Breast epithelium (tissue), 4 donors: ENCODE measurements at places on chromosomes 12 and 14. TPM values are rescaled to one million over a fixed set of nuclear protein-coding genes. Genes with fewer than 3 reads are reported as not detected.

DNA sequence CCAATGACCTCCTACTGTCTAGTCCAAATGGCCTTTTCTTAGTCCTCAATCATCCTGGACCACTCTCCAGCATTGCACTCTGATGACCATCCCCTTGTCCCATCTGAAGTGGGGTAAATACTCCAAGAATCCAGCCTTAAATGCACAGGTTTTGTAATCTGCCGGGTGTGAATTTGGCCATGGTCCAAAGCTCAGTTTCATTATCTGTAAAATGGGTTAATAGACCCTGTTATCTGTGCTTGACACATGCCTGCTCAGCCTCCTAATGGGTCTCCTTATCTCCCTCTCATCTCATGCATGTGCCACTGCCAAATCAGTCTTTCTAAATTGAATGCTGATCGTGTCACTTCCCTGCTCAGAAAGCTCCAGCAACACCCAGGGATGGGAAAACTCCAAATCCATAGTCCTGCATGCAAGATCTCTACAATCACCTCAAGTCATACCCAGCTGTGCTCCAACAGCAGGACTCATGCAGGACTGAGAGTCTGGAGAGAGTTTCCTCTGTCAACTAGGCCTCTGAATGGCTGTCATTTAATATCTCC is 22.3 kb downstream of the LGR5 start:
- no peak for DNase-seq
- no peaks in the 10 kb centered on the region for H3K36me3 ChIP-seq
- no peaks in the 10 kb centered on the region for H3K4me1 ChIP-seq

DNA sequence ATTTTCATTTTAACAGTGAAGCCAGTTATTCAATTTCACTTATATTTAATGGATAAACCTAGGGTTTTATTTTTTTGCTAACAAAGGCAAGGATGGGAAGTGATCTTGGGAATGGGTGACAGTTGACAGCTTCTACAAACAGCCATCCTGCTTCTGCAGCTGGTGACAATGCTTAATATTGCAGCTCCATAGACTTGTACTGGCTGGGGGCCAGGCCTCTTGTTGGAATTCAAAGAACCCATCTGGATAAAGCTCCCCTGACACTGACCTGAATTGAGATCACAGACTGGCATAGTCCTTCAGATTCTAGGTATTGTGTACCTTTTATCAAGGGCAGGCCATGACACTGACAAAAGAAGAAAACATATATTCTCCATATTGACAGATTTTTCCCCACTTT is 664.6 kb upstream of the FOXG1 start:
- no peaks in the 10 kb centered on the region for H3K27me3 ChIP-seq
- no peaks in the 10 kb centered on the region for H3K4me1 ChIP-seq
- H3K27ac ChIP-seq = no peak overlapping the region
- DNase-seq = no peak
- H3K4me3 ChIP-seq = no peak overlapping the region
- no peaks in the 10 kb centered on the region for H3K36me3 ChIP-seq

DNA sequence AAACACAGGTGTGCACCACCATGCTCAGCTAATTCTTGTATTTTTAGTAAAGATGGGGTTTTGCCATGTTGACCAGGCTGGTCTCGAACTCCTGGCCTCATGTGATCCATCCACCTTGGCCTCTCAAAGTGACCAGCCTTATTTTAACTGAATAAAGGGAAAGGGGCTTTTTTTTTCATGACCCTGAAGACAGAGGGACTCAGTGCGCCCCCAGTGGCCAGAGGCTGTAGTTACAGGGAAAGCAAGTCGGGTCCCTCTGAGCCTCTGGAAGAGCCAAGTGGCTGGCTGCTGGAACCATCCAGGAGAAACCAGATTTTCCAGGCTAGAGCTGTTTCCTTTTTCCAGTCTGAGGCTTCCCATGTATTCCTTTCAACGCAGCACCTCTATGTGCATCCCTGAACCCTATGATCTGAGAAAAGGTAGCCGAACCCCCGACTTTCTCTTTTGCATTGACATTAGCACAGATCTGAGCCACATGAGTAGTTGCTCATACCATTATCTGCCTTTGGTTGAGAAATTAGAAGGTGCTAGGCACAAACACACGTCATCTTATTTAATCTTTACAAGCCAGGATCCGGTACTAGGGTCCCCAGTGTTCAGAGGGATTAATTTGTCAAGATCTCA is 342.7 kb downstream of the CACNA1C start:
- H3K36me3 ChIP-seq = no peaks in the 10 kb centered on the region
- no peaks in the 10 kb centered on the region for H3K27me3 ChIP-seq
- no peak overlapping the region for H3K4me3 ChIP-seq
- DNase-seq = no peak

DNA sequence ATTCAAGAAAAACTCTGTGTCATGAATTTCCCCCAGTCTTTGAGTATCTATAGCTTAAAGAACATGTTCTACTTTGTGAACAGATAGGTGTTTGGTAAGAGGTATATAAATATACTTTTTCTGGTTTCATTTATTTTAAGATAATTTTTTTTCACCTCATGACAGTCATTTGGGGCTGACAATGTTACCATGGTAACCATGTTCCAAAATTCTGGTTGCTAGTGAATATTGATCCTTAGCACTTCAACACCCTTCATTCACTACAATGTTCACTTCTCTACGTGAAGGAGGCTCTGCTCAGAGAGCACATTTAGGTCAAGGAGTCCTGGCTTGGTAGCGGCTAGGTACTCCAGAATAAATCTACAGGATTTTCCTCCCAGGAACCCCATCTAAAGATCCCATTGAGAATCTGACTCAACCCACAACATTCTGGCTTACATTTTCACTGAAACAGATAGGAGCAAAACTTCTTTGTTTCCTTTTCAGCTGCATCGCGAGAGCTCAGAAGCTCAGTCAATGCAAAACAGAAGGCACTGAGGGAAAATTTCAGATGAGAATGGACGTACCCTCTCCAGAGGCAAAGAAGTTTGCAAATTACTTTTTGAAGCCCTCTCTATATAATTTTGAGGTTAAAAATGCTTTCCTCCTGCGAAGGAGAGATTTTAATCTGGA is 93.6 kb downstream of the ARF6 start:
- no peaks in the 10 kb centered on the region for H3K27me3 ChIP-seq
- H3K4me1 ChIP-seq = no peaks in the 10 kb centered on the region
- no peak overlapping the region for H3K4me3 ChIP-seq
- H3K36me3 ChIP-seq = no peaks in the 10 kb centered on the region
- DNase-seq = no peak

RPGRIP1 gene
- 10.4 TPM for total RNA-seq

GRCh38 chr14:104753528-104754212 is 723 bp downstream of the SIVA1 start:
- H3K4me1 ChIP-seq = peaks cover 9% of the 10 kb centered on the region
- no peaks in the 10 kb centered on the region for H3K27me3 ChIP-seq
- H3K36me3 ChIP-seq = peaks cover 4% of the 10 kb centered on the region
- H3K27ac ChIP-seq = peak overlapping the region; percentile 89

DNA sequence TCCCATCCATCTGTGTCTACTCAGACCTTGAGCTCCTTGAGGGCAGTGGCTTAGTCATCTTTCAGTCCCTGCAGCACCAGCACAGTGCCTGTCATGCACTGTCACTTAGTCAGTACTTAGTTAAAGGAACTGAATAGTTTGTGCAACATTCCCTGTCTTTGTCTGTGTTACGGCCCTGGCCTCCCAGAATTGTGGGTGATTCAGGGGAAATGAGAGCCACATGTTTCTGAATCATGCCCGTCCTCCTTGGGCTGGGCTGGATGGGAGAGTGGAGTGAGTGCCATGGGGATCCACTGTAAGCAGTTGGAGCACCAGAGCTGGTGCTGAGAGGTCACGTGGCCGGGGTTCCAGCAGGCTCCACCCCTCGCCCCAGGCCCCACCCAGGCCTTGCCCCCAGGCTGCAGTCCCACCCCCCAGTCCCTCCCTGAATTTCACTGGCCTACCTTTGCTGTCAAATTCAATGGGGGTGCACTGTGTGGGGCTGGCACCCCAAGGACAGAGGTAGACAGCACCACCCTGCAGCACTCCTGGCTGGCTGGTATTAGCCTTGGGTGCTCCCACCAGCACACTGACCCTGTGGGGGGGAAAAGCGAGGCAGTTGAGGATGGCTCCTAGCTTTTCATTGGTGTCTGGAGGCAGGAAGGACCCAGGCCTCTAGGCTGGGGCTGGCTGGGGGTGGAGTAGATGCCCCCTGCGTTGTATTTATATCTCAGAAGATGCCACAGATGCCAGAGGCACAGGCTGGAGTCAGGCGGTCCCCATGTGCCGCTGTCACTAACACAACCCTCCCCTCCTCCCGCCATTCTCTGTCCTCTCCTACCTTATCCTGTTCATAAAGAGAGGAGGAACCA is 7.5 kb downstream of the ITGA5 start:
- no peaks in the 10 kb centered on the region for H3K27me3 ChIP-seq
- peak overlapping the region; percentile 82 for H3K27ac ChIP-seq
- peaks cover 5% of the 10 kb centered on the region for H3K4me1 ChIP-seq
- no peaks in the 10 kb centered on the region for H3K36me3 ChIP-seq

GRCh38 chr12:1529862-1530591 is 64.4 kb downstream of the FBXL14 start:
- H3K27me3 ChIP-seq = peaks cover 9% of the 10 kb centered on the region
- H3K27ac ChIP-seq = no peak overlapping the region
- peak; percentile 48 for DNase-seq
- peak overlapping the region; percentile 78 for H3K4me3 ChIP-seq

GRCh38 chr12:128509170-128509569 is 242.2 kb downstream of the TMEM132C start:
- H3K36me3 ChIP-seq = no peaks in the 10 kb centered on the region
- no peaks in the 10 kb centered on the region for H3K27me3 ChIP-seq
- no peak overlapping the region for H3K27ac ChIP-seq
- DNase-seq = no peak
- no peaks in the 10 kb centered on the region for H3K4me1 ChIP-seq

PAPLN gene
- total RNA-seq = 23.8 TPM

DNA sequence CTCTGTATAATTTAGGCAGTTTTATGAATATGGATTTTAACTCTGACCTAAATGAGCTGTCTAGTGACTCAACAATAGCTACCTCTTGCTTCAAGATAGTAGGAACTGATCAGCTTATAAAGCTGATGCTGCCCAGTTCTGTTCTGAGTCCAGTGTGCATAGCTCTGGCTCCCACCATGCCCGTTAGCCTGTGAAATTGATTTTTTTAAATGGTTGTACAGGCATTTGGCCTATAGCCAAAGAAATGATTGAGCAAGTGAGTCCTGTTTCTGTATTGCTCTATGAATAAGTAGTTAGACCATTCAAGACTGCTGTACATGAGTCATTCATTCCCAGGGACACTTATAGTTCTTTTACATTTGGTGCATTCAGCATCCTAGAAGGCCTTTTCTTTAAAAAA is 36.4 kb downstream of the SAMD4A start:
- DNase-seq = no peak
- H3K36me3 ChIP-seq = no peaks in the 10 kb centered on the region
- H3K4me3 ChIP-seq = no peak overlapping the region
- H3K27me3 ChIP-seq = no peaks in the 10 kb centered on the region

PROX2 gene
- total RNA-seq = not detected

DNA sequence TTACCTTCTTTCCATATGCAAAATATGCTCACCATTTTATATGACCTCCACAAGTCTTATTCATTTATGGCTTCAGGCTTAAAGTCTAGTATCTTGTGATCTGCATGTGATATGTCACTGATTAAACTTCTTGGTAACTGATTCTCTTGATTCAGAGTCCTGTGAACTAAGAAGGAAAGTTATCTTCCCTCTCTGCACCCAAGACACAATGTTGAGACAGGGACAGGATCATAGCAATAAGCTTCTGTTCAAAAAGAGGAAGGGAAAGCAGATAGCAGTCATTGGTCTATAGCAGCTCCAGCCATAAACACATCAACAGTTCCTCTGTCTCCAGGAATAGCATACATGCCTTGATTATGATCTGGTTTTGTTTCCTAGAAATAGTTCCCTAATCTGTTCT is 103.1 kb downstream of the UNC79 start:
- no peaks in the 10 kb centered on the region for H3K4me1 ChIP-seq
- no peak overlapping the region for H3K27ac ChIP-seq
- no peaks in the 10 kb centered on the region for H3K27me3 ChIP-seq
- no peaks in the 10 kb centered on the region for H3K36me3 ChIP-seq
- no peak for DNase-seq
- H3K4me3 ChIP-seq = no peak overlapping the region

- no peaks in the 10 kb centered on the region for H3K27me3 ChIP-seq
- H3K36me3 ChIP-seq = no peaks in the 10 kb centered on the region
- H3K4me3 ChIP-seq = no peak overlapping the region
- no peak overlapping the region for H3K27ac ChIP-seq
- H3K4me1 ChIP-seq = no peaks in the 10 kb centered on the region
Observed at GRCh38 chr12:85804663-85805062, 31.5 kb downstream of the RASSF9 start.

- H3K27me3 ChIP-seq = no peaks in the 10 kb centered on the region
- peaks cover 6% of the 10 kb centered on the region for H3K36me3 ChIP-seq
- H3K4me1 ChIP-seq = no peaks in the 10 kb centered on the region
- H3K27ac ChIP-seq = no peak overlapping the region
- no peak overlapping the region for H3K4me3 ChIP-seq
- DNase-seq = no peak
Observed at GRCh38 chr12:32706335-32707024, 27.4 kb downstream of the DNM1L start.

SP1 gene
- total RNA-seq = 91.4 TPM

DNA sequence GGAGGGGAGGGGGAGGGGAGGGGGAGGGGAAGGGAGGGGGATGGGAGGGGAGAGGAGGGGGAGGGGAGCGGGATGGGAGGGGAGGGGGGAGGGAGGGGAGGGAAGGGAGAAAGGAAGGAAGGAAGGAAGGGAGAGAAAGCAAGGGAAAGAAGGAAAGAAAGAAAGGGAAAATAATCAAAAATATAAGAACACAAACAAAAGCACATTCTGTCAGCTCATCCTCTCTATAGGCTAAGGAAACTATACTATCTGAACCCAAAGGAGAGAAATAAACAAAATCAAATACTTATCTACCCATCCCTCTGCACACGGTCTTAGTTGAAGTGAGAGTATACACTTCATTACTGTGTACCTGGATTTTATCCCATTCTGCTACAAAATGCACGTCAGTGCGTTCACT is 26.9 kb downstream of the MANSC1 start:
- H3K27ac ChIP-seq = no peak overlapping the region
- H3K27me3 ChIP-seq = no peaks in the 10 kb centered on the region
- H3K4me1 ChIP-seq = no peaks in the 10 kb centered on the region
- no peaks in the 10 kb centered on the region for H3K36me3 ChIP-seq
- no peak overlapping the region for H3K4me3 ChIP-seq

DNA sequence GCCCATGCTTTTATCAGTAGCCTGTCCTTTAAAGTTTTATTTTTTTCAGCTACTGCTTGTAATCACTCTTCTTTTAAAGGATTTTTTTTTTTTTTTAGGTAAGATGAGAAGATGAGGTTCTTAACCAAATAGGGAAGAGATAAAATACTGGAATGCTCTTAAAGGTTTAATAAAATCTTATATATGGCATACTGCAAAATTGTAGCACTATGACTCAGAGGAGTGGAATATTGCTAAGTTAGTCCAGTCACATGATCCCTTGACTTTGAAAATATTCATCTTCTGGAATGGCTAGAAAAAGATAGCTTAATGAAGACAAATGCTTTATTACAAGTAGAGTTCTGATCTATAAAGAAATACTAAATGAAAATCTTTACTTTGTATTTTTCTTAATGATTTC is 116.6 kb downstream of the NAV3 start:
- no peak overlapping the region for H3K4me3 ChIP-seq
- H3K36me3 ChIP-seq = no peaks in the 10 kb centered on the region
- no peaks in the 10 kb centered on the region for H3K4me1 ChIP-seq
- H3K27ac ChIP-seq = no peak overlapping the region
